ENCODE measurements at places on chromosomes 2 and 18.

DNA sequence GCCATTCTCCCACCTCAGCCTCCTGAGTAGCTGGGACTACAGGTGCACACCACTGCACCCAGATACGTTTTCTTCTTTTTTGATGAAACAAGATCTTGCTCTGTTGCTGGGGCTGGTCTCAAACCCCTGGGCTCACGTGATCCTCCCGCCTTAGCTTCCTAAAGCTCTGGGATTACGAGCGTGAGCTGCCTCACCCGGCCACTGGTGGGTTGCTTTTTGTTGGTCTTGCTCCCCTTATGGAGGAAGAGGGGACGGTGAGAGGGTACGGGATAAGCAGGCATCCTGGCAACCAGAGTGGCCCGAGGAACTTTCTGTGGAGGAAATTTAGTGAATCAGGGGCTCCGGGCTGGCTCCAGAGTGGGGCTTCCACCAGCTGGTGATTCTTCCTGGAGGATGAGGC lies 222.3 kb downstream of the HDAC4 start:
- peak; percentile 80 for DNase-seq

GRCh38 chr2:64157792-64158191 lies 13.6 kb upstream of the PELI1 start:
- no peak for DNase-seq

DNA sequence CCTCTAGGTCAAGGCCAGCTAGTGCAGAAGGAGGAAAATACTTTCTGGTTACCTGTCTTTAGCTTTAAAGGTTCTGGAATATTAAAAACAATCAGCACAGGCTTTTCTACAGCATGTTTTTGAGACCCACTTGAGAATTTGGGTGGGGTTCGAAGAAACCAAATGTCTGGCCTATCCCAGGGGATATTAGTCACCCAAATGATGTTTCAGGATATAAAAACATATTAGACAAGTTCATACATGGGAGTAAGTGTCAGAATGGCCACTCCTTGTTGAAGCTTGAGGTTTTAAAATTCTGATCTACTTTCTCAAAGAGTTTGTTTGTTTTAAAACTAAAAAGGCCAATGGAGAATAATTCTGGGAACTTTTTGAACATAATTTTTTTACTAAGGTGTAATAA lies 158.6 kb upstream of the DLX2 start:
- no peak for DNase-seq

GRCh38 chr2:151844211-151844896 lies 16.1 kb upstream of the ARL5A start:
- no peak for DNase-seq

DNA sequence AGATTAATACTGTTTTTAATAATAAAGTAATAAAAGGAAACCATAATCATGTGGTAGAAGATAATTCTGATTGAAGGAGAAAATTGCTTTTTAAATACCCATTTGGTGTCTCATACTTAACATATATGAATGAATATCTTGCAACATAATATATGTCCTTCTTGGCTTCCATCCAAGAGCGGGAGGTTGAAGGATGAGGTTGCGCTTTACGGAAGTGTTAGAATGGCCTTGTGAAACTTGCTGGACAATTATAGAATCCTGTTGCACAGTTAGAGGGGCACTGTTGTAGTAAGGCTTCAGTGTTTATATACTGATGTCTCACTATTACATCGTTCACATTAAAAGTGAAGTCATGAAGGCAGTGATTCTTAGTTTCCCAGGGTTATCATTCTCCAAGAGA lies 9.4 kb downstream of the INSIG2 start:
- no peak for DNase-seq

DNA sequence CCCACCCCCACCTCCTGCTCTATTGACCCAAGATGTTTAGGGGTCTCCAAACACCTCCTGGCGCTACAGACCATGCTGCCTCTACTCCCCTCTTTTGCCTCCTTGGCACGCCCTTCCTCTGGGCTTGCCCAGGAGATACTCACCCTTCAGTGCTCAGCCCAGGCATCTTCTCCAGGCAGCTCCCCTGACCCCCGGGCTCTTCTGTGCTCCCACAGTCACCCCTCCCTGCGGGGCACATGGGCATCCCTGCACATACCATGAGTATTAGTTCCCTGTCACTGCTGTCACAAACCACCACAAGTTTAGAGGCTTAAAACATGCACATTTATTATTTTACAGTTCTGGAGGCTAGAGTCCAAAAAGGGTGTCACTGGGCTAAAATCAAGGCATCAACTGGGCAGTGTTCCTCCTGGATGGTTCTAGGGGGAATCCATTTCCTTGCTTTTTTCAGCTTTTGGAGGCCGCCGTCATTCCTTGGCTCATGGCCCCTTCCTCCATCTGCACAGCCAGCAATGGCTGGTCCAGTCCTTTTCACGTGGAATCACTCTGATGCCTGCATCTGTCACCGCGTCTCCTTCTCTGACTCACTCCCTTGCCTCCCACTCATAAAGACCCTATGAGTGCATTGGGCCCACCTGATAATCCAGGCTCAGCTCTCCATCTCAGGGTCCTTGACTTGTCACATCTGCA lies 230.4 kb upstream of the COPS8 start:
- no peak for DNase-seq

DNA sequence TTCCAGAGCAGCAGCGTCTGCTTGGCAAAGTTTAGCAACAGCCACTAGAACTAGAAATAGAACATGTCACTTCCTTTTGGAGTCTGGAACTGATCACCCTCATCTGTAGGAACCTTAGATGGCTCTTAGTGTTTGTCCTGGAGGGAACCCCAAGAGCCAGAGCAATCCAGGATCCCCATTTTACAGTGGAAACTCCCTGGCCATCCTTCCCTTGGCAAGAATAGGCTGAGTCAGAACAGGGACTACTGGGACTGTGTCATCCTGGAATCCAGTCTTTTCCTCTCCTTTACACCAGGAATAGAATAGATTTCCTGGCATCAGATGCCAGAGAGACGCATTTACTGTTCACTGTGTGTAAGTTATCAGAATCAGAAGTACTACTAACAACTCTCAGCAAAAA lies 33.2 kb upstream of the GRHL1 start:
- DNase-seq, result no peak

DNA sequence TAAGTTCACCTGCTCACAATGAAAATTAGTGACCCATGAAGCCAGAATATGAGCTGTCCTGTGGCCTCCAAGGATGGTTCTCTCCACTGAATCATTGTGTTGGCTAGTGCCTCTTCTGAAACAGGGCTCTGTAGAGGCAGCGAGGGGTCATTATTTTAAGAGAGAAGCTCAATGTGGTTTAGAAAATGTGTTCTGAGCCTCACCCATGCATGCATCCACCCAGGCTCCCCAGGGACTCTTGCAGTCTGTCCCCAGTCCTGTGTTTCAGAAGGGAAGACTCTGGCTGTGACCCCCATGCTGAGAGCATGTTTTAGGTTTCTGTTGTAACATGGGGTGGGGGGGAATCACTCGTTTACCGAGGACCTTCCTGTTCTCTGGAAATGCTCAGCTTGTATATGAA lies 135.2 kb downstream of the RNF144A start:
- no peak for DNase-seq

DNA sequence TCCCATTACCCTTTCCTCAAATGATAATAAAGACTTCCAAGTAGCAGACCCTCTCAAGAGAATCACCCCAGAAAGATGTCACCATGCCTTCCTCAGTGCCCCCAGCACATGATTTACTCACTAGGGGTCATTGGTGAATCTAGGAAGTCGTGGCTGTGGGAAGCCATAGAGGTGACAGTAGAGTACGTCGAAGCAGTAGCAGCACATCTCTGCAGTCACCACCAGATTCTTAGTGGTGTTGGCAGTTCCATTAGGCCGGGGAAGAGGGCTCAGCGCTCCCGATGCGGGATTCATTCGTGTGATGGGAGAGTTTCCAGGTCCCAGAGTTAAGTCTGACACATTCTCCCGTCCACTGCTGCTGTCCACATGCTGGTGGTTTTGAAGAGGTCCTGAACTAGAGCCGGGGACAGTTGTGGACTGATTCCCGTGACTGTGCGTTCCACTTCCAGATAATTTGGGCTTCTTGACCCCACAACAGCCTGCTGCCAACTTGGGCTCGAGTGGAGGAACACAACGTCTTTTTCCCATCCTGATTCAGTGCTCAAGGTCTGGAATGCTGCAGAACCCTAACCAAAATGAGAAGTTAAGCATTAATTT lies 12.0 kb downstream of the AMMECR1L start:
- no peak for DNase-seq

DNA sequence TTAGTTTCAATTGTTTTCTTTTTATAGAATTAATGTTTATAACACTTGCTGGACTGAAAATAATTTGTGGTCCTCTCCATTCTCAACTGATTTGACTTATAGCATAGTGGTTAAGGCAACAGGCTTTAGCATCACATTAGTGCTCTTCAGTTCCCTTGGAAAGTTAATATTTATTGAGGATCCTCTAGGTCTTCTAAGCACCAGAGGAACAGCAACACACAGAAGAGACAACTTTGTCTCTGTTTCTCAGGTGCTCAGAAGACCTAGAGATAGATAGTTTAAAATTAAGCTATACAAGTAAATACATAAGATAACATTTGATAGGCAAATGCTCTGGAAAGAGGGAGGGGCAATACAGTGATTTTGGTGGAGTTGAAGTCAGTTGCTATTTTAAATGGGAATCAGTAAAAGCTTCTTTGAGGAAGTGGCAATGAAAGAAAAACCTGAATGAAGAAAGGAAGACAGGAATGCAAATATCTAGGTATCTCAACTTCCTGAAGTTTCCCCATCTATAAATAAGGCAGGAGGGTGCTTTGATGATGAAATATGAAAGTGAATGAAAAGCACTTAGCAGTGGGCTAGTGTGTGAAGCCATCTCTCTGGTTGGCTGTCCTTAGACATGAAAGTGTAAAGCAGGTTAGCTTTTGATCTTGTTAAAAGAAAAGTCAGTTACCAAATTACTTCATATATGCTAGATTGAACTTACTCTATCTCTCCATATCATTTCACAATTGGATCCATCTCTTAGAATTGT lies 7.9 kb downstream of the NEUROD1 start:
- no peak for DNase-seq

DNA sequence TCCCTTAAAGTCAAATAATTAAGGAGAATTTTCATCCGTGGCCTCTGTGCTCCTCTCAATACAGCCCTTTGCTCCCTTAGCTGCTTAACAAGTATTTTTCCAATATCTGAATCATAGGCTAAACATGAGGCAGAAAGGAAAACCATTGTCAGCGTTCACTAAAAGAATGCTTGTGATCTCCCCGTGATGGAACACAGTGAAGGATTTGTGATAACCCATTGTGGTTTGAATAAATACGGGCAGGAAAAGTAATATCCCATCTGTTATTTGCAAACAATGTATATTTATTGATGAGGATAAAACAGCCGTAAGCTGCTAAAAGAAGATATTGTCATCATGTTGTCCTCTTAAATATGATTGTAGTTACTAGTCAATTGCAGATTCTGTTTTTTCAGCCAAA lies 258.1 kb downstream of the NAPG start:
- DNase-seq, result no peak

DNA sequence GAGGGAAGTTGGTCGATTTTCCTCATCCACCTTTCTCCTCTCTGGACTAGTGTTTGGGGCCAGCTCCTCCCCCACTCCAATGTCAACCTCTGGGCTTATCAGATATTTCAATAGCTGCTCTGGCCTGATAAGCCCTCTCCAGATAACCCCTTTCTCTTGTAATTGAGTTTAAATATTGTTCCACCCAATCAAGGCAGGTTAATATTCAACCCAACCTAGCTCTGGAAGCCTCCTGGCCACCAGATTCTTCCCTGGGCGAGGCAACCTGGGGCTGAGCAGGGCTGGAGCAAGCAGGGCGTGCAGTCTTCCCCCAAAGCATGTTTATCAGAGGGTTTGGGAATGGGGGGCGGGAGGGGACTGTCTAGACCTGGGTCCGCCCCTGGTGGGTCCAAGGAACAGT lies 73.8 kb downstream of the TFCP2L1 start:
- no peak for DNase-seq

DNA sequence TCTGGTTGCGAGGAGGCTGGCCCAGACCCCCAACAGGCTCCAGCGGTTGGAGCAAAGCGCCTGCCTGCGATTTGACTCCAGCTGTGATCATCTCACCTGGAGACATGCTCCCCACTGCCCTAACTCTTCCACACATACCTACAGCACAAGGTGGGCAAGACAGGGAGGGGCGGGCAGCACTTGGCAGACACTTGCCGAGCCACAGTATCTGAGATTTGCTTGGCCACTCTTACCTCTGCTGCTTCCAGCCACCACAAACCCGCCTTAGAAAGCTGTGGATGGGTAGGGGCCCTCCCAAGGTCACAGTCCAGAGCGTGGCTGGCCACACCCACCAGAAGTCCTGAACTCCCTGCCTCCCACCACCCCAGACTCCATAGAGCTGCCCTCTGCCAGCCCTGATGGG lies 8.2 kb downstream of the CYP26B1 start:
- DNase-seq, result peak; percentile 76

GRCh38 chr2:3504741-3505140 lies 14.6 kb downstream of the ADI1 start:
- no peak for DNase-seq

DNA sequence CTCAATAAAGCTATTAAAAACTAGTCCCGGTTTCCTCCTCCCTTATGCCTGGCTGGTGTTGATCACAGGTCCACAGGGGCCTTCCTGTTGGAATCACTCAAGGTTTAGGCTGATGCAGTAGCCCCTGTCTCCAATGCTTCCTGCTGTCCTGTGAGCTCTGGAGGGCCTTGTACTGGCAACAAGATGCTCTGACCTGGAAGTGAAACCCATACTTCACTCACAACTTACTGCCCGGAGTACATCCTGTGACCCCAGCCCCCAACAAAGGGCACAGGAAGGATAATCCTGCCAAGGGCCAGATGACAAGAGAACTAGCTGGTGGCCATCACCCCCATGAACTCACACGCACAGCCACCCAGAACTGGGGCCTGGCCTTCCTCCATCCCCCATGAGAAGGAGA lies 50.3 kb downstream of the ZBTB7C start:
- DNase-seq, result no peak

GRCh38 chr2:24214880-24215279 lies 40.0 kb downstream of the FAM228A start:
- no peak for DNase-seq

- DNase-seq, result peak; percentile 86
These were observed 405 bp downstream of the PPP3R1 start for GRCh38 chr2:68251855-68252399.

DNA sequence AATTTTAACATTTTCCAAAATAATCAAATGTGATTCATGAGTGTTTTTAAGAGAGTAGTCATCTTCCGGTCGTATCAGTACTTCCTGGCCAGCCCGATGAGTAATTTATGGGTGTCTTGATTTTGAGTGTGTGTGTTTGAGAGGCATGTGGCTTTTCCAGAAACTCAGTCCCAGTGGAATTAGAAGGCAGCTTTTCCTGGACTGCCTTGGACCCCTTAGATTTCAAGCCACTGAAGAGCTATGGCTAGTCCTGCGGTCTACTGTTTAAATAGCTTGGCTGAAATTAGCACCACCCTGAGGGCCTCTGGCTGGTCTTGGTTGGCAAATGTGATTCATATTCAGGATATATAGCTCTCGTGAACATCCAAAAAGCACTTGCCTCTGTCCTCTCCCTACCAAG lies 59.4 kb downstream of the HK2 start:
- no peak for DNase-seq
